GM13977 (cell line): ENCODE measurements at places on chromosomes 1 and 21.

DNA sequence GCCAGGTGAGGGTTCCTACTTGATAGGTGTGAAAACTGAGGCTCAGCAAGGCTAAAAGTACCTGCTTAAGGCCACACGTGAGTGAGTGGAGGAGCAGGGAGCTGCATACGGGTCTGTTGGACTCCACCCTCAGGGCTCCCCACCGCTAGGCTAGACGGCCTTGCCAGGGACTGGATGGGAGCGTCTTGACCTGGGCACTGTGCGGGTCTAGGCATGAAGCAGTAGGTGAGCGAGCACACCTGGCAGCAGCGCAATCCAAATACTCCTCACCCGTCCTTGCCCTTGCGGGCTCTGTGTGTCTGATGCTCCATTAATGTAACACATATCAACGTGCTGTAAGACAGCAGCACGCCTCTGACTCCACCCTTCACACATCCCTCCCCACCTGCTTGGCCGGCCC, 94.0 kb downstream of the LACTBL1 start:
- DNase-seq = no peak

- DNase-seq = no peak
Observed at GRCh38 chr1:203116091-203116820, 11.3 kb upstream of the ADORA1 start.

DNA sequence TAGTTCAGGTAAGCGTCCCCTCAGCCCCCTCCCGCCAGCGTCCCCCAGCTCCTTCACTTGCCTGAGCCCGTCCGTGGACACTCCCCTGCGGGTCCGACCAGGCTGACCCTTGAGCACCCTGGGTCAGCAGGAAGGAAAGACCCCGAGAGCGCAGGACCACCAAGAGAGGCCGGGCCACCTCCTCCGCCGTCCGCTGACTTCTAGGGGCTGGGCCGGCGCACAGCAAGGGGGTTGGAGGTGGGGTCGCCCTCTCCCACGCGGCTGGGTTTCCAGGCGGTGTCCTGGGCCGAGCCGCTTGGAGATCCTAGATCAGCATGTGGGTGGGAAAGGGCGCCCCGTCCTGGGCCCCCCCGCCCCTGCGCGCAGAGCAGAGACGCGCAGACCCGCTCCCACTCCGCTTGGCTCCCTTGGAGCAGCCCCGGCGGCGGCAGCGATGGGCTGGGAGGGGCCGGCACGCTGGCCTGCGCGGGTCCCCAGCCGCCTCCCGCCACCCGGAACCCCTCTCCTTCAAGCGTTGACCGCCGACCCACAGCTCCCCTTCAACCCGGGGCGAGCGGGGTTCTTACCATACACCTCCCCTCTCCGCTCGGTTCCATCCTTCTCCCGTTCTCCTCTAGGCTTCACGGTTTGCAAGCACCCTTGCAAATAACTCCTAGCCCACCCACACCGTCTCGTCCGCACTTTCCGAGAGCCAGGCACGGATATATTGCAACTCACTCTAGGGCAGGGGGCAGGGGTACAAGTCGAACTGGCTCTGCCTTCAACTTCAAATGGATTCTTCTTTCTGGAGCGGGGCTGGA, 7.5 kb downstream of the KNCN start:
- no peak for DNase-seq

GRCh38 chr1:40451238-40451585, 936 bp downstream of the ZFP69B start:
- peak; percentile 13 for DNase-seq

DNA sequence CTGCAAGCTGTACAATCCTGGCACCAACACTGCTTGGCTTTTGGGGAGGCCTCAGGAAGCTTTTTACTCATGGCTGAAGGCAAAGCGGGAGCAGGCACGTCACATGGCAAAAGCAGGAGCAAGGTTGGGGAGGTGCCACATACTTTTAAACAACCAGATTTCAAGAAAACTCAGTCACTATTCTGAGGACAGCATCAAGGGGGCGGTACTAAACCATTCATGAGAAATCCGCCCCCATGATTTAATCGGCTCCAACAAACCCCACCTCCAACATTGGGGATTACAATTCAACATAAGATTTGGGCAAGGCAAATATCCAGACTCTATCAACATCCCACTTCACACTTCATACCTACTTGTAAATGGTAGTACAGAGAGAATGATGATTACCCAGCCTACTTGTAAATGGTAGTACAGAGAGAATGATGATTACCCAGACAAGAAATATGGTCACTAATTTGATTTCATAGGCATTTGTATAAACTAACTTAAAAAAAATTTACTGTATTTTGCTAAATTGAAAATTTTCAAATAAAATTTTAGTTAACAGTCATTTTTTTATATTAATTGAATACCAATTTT, 24.9 kb downstream of the ATP5PF start:
- DNase-seq = no peak

DNA sequence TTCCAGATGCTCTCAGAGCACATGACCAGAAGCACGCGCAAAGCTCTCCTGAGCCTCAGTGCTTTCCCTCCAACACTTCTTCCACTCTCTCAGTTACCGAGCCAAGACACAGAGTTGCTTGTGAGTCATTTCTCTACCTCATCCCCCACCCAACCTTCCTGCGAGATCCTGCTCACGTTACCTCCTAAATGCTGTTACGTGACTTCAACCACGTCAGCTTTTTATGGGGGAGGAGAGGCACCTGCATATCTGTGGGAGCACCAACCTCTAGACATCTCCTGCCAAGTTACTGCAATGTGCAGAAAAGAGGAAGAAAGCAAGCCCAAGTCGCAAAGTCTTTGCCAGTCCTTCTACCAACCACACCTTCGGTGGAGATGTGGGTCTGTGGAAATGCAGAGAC, 27.2 kb upstream of the ERG start:
- DNase-seq = no peak

GRCh38 chr1:58570094-58570493, 7.0 kb downstream of the TACSTD2 start:
- DNase-seq = no peak

- DNase-seq = no peak
Observed at GRCh38 chr1:8015809-8016165, 10.3 kb downstream of the ERRFI1 start.

GRCh38 chr1:4699376-4700301, 45.2 kb downstream of the AJAP1 start:
- DNase-seq = no peak

DNA sequence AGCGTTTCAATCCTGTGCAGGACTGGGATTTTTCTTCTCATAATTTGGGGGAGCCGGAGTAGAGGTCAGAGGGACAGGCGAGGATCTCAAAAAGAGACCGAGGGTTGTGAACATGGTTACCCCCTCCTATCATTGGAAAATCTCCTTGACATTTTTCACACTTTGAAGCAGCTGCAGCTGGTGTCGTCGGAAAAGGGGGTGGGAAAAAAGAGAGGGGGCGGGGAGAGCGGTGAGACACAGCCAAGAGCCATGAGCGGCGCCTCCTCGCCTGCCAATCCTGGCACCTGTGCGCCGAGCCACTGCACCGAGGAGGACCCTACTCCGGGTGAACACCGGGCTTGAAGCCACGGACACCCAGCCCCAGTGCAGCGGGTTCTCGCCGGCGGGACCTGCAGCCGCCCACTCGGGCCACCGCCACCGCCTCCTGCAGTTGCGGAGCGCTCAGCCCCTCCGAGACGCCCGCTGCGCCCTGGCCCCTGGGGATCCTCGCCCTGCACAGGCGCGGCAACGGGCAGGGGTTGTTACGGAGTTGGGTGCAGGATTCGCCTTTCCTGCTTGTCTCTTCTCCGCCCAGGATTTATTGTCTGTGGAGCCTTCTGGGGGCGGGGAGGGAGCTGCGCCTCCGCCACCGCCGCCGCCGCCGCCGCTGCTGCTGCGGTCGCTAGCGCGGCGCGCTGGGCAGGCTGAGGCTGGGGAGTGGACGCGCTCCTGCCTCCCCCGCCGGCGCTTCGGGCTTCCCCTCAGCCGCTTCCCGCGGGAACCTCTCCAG, at the start of gene LRRC7:
TSS of gene LRRC7 (plus strand) at position 271 of the 769 bp plus-strand sequence. CDS start 718 bp downstream, outside the sequence.
- peak; percentile 30 for DNase-seq

DNA sequence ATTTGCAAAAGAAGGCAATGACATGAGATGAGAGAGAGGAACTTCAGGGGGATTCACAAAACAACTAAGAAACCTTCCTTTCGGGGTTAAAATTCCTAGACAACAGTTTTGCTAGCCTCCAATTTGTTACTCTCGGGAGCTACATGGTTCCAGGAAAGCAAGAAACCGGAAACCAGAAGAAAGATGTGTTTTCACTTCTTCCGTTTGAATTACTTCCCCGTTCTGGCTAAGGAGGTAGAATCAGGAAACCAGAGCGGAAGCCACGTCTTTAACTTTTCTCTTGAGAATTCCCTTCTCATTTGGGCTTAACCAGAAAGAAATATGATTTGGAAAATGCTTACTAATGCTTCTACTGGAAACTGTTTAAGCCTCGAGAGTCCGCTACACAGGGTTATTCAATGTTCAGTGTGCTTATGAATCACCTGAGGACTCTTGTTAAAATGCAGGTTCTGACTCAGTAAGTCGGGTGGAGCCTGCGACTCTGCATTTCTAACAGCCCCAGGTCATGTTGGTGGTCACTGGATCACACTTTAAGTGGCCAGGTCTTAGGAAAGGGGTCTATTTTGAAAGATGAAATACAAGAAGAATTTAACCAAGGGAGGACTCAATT, 43.5 kb upstream of the MCOLN3 start:
- no peak for DNase-seq

DNA sequence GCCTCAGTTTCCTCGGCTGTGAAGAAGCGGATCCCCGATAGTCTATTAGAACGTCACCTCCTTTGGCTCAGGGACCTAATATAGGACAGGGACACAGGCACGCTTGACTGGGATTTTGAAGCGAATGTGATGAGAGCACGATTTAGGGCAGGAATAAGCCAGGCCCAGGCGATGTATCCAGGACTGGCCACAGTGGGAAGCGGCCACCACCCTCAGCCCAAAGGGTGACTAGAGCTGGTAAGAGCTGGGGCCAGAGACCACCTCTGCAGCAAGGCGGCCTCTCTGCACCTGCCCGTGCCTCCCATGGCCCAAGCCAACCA, 100.0 kb upstream of the VAMP3 start:
- DNase-seq = no peak

- no peak for DNase-seq
Observed at GRCh38 chr1:117632269-117633067, 26.6 kb downstream of the TENT5C start.

- DNase-seq = no peak
Observed at GRCh38 chr1:25800703-25801377, 847 bp downstream of the SELENON start.

- DNase-seq = no peak
Observed at GRCh38 chr1:218266356-218266755, 18.7 kb upstream of the RRP15 start.

- peak; percentile 89 for DNase-seq
Observed at GRCh38 chr1:156689035-156689952, 12.1 kb upstream of the NES start.

GRCh38 chr1:224057461-224058199, 56.3 kb upstream of the FBXO28 start:
- DNase-seq = no peak

GRCh38 chr1:167544447-167545093, 9.0 kb downstream of the CREG1 start:
- no peak for DNase-seq

DNA sequence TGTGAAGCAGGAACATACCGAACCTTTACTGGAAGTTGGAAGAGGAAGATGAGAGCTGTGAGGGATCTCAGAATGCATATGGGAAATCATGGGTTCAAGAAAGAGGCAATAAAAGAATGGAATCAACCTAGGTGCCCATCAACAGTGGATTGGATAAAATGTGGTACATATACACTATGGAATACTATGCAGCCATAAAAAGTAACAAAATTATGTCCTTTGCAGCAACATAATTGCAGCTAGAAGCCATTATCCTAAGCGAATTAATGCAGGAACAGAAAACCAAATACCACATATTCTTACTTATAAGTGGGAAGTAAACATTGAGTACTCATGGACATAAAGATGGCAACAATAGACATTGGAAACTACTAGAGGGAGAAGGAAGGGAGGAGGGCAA, 40.4 kb downstream of the NIBAN1 start:
- DNase-seq = no peak

DNA sequence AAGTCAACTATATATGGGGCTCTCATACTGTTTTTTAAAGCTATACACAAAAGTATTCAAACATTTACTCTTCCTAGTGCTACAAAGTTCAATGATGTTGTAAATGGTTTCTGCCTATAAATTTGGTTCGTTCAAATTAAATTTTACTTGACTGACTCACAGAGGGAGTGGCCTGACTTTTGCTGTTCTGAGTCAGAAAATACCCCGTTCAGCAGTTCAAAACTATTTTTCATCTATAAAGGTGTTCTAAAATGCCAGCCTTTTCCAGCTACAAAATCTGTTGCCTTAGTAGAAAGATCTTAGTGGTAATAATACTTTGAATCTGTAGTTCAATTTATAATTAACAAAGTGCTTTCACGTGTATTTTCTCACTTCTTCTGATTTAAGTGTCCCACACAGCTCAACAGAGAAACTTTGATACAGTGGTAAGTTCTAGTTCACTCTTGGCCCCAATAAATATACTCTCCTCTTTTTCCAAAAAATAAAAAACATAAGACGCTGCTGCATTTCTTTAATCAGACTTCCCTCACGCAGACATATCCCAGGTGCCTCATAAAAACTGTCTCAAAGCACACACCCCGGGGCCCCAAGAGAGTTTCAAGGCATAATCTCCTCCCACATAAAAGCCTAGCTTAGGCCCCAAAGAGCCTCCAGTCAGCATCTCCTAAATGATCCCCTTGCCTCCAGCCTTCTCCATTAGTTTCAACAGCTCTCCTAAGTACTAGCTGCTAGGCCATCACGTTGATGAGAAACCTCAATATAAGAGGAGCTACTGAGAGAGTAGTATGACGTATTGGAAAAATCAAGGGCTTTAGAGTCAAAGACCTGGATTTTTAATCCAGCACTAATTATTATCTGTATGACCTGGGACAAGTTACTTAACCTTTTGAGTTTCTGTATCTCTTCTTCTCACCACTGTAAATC, 3.2 kb downstream of the PTP4A2 start:
- DNase-seq = no peak
